ENCODE measurements at places on chromosomes 2 and 18.

- DNase-seq: no peak
Observed at GRCh38 chr2:172334988-172335387, 92.4 kb upstream of the ITGA6 start.

DNA sequence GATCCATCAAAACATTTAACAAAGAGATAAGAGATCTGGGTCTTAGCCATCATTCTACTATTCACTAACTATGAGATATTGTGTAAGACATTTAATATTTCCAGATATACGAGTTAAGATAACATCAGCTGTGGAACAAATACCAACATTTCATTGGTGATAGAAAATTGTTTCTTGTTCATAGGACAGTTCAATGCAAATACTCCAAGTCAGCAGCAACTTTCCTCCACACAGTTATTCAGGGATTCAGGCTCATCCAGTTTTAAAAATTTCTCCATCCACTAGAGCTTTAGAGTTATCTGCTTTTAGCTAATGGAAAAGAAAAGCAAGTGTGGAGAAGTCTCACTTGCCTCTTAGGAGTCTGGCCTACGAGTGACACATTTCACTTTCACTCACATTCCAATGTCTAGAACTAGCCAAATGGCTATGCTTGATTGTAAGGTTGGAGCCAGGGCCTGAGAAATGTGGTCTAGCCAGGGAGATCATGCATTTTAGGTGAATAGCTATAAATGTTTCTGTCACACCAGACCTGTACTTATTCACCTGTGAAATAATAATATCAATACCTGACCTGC, 119.3 kb upstream of the MAPRE2 start:
- DNase-seq: no peak

- no peak for DNase-seq
Observed at GRCh38 chr2:108124736-108125495, 114.9 kb upstream of the SULT1C3 start.

- DNase-seq: no peak
Observed at GRCh38 chr18:50706199-50706598, 113.6 kb downstream of the MRO start.

GRCh38 chr2:111121028-111121827, 514 bp downstream of the BCL2L11 start:
- DNase-seq: peak; percentile 21

DNA sequence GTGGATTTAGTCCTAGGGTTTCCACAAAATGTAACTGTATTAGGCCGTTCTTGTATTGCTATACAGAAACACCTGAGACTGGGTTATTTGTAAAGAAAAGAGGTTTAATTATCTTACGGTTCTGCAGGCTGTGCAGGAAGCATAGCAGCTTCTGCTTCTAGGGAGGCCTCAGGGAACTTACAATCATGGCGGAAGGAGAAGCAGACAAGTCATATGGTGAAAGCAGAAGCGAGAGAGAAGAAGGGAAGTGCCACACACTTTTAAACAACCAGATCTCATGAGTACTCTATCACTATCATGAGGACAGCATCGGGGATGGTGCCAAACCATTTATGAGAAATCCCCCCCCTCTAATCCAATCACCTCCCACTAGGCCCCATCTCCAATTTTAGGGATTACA, 9.5 kb upstream of the CCDC68 start:
- no peak for DNase-seq

GRCh38 chr2:79622508-79622907, 109.7 kb downstream of the CTNNA2 start:
- DNase-seq: no peak

- no peak for DNase-seq
Observed at GRCh38 chr18:41351430-41351829, 603.6 kb upstream of the PIK3C3 start.

- no peak for DNase-seq
Observed at GRCh38 chr2:105541189-105542050, 142.6 kb upstream of the FHL2 start.

GRCh38 chr2:239495175-239495574, 94.4 kb upstream of the HDAC4 start:
- DNase-seq: no peak
